ENCODE measurements at places on chromosomes 7 and 10. TPM values are rescaled to one million over a fixed set of nuclear protein-coding genes. Genes with fewer than 3 reads are reported as not detected.

DNA sequence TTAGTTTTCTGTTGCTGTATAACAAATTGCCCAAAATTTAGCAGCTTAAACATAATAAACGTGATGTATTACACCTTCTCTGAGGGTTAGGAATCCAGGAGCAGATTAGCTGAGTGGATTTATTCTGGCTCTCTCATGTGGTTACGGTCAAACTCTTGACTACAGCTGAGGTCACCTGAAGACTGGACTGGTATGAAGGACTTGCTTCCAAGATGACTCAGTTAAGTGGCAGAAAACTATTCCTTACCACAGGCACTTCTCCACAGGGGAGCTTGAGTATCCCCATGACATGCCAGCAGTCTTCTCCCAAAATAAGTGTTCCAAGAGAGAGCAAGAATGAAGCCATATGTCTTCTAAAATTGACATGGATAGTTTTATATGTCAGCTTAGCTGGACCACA lies 957.2 kb upstream of the GHITM start:
- no peak for DNase-seq

- no peak for DNase-seq
Measured at GRCh38 chr7:156074982-156075615, 262.8 kb upstream of the SHH start.

DNA sequence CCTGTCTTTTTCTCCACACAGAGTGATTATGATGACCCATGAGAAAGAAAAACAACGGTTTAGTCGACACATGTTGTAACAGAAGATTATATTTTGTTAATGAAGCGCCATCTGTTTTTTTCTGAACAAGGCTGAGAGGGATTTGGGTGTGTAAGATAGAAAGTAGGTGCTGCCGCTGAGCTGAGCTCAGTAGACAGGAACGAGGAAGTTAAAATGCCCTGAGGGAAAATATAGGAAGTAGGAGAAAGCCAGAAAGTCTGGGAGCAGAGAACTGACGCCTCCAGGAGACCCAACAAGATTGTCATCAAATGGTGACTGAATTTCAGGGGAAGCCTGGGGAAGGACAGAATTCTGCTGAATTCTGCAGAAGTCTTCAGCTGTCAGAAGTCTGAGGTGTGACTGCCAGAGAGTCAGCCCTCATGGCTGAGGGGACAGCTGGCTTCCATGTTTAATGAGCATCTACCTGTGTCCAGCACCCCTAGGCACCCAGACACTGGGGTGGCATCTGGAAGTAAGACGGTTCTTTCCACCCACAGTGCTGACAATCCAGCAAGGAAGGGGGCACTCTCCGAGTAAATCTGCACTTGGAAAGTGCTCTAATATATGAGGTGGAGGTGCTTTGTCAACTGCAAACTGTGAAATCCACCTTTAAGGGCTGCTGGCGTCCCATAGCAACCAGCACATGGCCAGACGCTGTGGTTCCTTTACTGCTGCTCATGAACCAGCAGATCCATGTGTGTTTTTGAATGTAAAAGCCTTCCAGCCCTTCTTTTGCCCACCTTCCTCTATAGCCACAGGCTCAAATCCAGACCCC lies 12.5 kb upstream of the TSPAN15 start:
- DNase-seq, result no peak

DNA sequence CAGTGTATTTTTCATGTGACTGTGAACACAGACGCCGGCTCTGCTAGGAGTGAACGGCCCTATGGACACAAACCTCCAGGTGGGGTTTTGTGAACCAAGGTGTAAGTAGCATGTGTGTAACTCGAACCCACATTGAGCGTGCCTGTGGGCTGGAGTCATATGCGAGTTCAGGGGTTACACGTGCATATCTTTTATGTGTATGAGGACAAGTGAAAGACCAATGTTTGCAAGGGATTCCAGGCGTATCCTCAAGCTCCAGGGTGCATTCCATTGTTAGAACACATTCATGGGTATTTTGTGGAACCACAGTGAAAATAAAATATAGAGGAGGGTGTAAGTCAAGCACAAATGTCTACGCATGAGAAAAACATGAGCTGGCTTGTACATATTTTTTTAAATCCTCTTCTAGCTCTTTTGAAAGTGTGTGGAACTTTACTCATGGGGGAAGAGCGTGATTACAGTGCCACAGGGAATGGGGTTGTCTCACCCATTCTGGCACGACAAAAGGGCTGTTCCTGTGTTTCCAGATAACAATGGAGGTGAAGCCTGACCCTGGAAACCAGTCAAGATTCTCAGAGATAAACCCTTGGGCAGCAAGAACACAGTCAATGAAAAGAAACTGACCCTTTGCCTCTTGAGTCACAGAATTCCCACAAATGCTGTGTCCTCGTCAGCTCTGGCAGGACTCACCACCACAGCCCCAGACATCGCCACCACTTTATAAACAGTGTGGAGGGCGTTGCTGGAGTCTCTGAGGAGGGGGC lies 37.0 kb upstream of the GOT1 start:
- DNase-seq, result no peak

DNA sequence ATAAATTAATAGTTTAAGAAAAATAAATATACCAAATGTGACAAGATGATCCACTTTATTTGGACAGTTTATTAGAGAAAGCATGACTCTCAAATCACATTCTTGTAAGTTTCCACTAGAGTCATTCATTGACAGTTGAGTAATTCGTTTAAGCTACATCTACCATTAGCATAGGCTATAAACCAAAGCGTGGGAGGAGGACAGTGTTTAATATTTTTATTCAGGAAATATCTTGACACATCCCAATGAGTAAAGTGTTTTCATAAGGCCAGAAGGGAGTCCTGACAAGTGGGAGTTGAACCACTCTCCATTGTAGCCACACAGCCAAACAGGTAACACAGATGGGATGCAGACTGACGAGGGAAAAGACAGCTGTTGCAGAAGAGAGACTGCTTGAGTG lies 386.5 kb upstream of the SEMA3D start:
- DNase-seq, result no peak

DNA sequence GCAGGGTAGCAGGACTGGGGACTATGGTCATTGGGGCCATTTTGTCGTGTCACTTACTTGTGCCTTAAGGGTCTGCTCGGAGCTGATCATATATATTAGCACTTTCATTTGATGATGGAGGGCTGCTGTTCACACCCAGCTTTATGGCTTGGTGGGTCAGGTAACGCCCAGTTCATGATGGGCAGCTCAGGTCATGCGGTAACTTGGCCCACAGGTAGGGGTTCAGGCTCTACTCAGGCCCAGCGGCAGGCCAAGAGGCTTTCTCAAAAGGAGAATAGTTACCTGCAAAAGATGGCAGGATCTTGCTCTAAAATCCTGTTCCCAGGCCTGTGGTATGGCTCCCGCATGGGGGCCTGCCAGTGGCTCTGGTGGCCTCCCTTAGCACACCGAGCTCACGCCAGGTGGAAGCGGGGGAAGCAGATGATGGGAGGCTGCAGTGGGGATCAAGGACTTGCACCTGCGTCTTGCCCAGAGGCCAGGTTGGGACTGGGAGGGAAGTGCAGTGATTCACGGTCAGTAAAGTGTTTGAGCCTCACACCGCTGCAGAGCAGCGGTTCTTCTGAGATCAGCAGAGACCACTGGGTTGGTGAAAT lies 109.5 kb downstream of the ADCY1 start:
- no peak for DNase-seq

DNA sequence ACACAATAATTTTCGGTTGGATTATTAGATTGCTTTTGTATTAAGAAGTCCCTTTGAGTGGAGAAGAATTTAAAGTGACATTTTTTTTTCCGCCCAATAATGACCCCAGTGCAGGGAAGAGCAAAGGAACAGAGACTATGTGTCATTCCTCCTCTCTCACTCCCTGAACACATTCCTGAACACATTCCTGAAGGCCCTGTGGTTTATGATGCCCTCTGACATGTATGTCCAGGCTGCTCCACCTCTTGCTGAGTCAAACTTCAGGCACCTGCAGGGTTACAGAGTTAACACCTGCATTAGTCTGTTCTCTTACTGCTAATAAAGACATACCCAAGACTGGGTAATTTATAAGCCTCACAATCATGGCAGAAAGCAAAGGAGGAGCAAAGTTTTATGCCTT lies 704.0 kb upstream of the LRRN3 start:
- no peak for DNase-seq

Gene NEURL1
- 0.05 TPM for total RNA-seq

DNA sequence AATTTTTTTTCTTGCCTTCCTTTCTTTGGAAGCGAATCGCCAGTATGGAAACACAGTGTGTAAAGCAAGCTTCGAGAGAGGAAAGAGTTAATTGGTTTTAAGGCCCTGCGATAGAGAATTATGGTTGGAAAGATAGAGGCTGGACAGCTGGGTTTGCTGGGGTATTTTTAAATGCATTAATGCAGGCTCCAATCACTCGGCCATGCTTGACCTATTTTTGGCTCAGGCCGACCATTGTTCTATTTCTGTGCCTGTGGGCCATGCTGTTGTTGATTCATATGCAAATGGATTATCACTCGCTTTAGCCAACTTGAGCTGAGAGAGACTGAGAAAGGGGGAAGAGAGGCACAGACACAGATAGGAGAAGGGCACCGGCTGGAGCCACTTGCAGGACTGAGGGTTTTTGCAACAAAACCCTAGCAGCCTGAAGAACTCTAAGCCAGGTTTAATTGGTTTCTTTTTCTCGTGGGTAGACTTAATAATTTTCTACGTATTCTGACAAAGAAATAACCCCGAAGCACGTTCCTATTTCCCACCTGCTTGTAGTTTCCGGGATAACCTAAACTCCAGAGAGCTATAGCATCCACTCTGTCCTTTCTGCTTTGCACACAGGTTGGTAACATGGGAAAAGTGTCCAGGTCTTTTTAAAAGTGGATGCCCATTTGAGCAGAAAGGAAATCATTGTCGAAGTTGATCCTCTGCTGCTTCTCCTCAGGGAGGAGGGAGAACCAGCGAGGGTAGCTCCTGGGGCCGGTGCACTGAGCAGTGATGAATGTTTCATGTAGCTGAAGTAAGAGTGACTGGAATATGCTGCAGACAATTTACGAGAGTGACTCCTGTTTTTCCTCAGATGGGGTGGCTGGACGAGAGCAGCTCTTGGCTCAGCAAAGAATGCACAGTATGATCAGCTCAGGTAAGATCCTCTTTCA lies at the start of gene HDAC9:
Gene HDAC9, plus strand, starts transcription at position 338 of the 929 bp plus-strand sequence. Its CDS starts 554 bp downstream, at position 892.
- DNase-seq, result peak; percentile 37

DNA sequence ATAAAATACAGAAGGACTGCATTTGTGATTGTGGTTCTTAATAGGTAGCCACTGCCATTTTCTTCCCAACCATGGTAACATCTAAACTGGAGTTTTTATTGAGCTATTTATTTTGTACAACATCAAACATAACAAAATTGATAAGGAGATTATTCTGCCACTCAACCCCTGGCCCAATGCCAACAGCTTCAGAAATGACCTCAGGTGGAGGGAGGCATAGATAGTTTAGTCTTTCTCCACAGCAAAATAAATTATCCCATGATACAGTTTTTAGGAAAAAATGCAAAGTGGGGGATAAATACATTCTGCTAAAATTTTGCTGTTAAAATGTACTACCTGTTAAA lies 57.6 kb downstream of the LRRTM3 start:
- no peak for DNase-seq

- no peak for DNase-seq
Measured at GRCh38 chr7:18508443-18509427, 13.2 kb downstream of the HDAC9 start.

- no peak for DNase-seq
Measured at GRCh38 chr10:15419279-15419874, 48.3 kb upstream of the FAM171A1 start.

Gene MLXIPL
- total RNA-seq, result 6.9 TPM

- DNase-seq, result peak; percentile 81
Measured at GRCh38 chr10:112314822-112315474, 31.7 kb downstream of the TECTB start.

GRCh38 chr7:129903935-129904334 lies 48.8 kb downstream of the UBE2H start:
- no peak for DNase-seq

DNA sequence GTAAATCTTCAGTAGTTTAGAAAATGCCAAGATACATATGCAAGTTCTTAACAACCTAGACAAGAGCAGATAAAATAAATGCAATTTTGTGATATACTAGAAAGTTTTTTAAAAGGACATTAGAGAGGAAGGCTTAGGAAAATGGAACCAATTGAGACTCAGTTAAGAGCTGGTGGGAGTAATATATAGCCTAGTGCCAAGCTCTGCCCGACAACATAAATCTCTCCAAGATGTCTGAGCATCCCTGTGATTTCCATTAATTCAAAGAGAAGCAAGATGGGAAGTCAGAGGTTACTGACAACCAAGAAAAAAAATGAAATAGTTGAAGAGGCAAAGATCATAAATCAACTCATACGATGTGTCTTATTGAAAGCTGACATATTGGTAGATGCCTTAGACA lies 74.5 kb downstream of the DGKB start:
- no peak for DNase-seq

Gene FFAR4
- total RNA-seq, result 0.16 TPM

DNA sequence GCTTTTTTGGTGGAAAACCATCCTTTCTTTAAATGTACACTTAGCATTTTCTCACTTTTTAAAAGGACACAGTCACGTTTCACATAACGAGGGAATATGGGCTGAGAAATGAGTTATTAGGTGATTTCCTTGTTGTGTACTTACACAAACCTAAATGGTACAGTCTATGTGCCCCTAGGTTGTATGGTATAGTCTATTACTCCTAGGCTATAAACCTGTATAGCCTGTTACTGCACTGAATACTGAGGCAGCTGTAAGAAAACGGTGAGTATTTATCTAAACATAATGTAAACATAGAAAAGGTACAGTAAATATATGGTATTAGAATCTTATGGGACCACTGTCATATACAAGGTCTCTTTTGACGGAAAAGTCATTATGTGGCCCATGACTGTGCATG lies 913.5 kb upstream of the GHITM start:
- no peak for DNase-seq

Gene LEP
- total RNA-seq, result 0.86 TPM

DNA sequence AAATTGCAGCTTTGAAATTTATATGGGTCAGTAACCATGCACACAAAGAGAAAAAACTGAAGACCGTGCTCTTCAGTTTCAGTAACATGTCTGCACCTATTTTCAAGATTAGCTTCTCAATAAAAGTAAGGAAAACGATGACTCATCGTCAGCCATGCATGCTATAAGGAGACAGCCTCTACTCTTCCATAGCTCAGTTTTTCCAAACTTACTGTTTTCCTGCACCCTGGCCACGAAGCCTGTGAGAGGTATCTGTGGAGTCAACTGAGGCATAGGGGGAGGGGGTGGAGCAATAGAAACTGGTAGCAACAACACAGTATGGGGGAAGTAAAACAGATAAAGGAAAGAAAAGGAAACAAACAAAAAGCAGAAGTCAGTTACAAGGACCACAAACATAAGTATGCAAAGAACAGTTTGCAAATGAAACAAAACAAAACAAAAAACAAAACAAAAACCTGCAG lies 58.0 kb downstream of the PDSS1 start:
- DNase-seq, result no peak

Gene PDGFA
- total RNA-seq, result 34.5 TPM

DNA sequence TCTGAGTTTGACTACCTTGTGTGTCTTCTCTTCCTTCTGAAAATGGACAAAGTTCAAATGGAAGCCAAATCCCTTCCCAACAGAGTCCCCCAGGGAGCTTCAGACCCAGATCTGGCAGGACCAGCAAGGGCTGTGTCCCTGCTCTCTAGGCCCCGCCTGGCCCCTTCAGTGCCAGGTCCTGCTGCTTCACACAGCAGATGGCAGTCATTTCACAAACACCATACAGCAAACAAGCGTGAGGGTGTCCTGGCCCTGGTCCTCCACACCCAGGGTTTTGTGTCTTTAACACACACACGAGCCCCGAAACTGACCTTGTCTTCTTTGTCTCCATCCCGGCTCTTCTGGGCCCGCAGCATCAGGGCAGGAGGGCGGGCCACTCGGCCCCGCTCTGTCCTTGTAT lies 145.0 kb downstream of the TCERG1L start:
- DNase-seq, result no peak

GRCh38 chr7:17583786-17584185 lies 285.3 kb downstream of the AHR start:
- no peak for DNase-seq

Data from Right ventricle myocardium superior (tissue), 1 donor.